Brain (organoid and tissue), 16 donors: ENCODE measurements at places on chromosomes 7 and 10. TPM values are rescaled to one million over a fixed set of nuclear protein-coding genes. Genes with fewer than 3 reads are reported as not detected.

Gene ELN
- polyA plus RNA-seq: 61.1 TPM

Gene RNF32
- polyA plus RNA-seq: 0.92 TPM

Gene C7orf57
- polyA plus RNA-seq: not detected

Gene SLC25A28
- polyA plus RNA-seq: 58.6 TPM

Gene GJC3
- polyA plus RNA-seq: 1.6 TPM

Gene CYP17A1
- 0.24 TPM for polyA plus RNA-seq

Gene CLIP2
- polyA plus RNA-seq: 101 TPM

Gene TRIL
- 18.6 TPM for polyA plus RNA-seq

Gene CCZ1
- polyA plus RNA-seq: 64.9 TPM

Gene C10orf62
- not detected for polyA plus RNA-seq

Gene WNT8B
- 0.80 TPM for polyA plus RNA-seq

Gene ARPC1B
- 47.3 TPM for polyA plus RNA-seq

Gene PNPLA8
- 11.8 TPM for polyA plus RNA-seq

Gene ZNF365
- polyA plus RNA-seq: 11.7 TPM

Gene OPALIN
- polyA plus RNA-seq: 31.9 TPM

Gene AP3M1
- 23.6 TPM for polyA plus RNA-seq

Gene NPFFR1
- 0.56 TPM for polyA plus RNA-seq

Gene ABCB4
- 0.75 TPM for polyA plus RNA-seq

Gene RTKN2
- polyA plus RNA-seq: 1.6 TPM

Gene TCAF1
- 79.9 TPM for polyA plus RNA-seq

Gene EXOC4
- 70.6 TPM for polyA plus RNA-seq

Gene CTAGE8
- 0.24 TPM for polyA plus RNA-seq

Gene ACSM6
- polyA plus RNA-seq: not detected

Gene ZWINT
- 46.2 TPM for polyA plus RNA-seq

Gene TFR2
- polyA plus RNA-seq: 4.8 TPM

Gene CHPF2
- 15.7 TPM for polyA plus RNA-seq

Gene LIPA
- 73.1 TPM for polyA plus RNA-seq

Gene ZCWPW1
- 6.4 TPM for polyA plus RNA-seq

Gene AOAH
- 2.6 TPM for polyA plus RNA-seq

Gene GOT1
- polyA plus RNA-seq: 101 TPM

Gene ITPRIP
- polyA plus RNA-seq: 19.8 TPM

Gene PRSS37
- not detected for polyA plus RNA-seq

Gene AKR1B1
- 171 TPM for polyA plus RNA-seq

Gene ZNF467
- polyA plus RNA-seq: 9.1 TPM

Gene EN2
- polyA plus RNA-seq: 0.19 TPM

Gene AMPH
- polyA plus RNA-seq: 71.5 TPM

Gene VPS37D
- 20.4 TPM for polyA plus RNA-seq

Gene MAP3K8
- polyA plus RNA-seq: 1.3 TPM

Gene CHRM2
- 0.36 TPM for polyA plus RNA-seq

Gene BHLHA15
- polyA plus RNA-seq: 3.5 TPM

Gene ANK3
- polyA plus RNA-seq: 22.3 TPM
